Activated CD4-positive, alpha-beta T cell treated with anti-CD3 and anti-CD28 coated beads, Interleukin-10, Interleukin-2, amounts not matched to agents 100 ng/mL and 50 ng/mL, durations not matched to agents 16 hours and 8 hours (primary cell): ENCODE measurements at places on chromosomes 16 and 17.

DNA sequence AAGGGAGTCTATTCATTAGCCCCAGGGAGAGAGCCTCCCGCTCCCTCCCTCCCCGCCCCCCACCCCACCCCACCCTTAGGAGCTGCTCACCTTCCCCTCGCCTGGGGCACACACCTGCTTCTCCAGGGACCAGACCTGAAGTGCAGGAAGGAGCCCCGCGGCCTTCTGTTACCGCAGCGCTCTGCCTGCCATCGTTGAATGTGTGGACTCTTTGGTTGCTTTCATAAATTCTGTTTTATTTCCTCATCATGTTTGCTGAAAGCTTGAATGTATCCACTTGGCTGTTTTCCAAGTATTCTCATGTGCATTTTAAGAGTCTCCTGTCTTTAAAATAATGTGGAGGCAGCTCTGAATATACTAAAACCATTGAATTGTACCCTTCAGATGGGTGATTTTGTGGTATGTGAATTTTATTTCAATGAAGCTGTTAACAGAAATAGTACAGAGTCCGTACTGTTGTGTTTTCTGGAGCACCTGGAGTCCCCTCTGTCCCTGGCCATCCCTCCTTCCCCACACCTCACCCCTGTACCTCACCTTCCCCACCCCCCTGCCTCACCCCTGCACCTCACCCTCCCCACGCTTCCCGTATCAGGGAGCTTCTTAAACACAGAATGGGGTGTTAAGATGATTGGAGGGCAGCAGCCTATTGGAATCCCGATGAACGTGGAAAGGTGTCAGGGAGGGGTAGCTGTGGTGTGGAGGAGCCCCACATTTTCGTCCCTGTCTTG is 25.5 kb downstream of the RAB11FIP3 start:
- DNase-seq: no peak

- DNase-seq: no peak
Measured at GRCh38 chr16:69672315-69672997, 53.9 kb downstream of the NQO1 start.

GRCh38 chr16:2827374-2827791 is 2.7 kb upstream of the ZG16B start:
- no peak for DNase-seq

DNA sequence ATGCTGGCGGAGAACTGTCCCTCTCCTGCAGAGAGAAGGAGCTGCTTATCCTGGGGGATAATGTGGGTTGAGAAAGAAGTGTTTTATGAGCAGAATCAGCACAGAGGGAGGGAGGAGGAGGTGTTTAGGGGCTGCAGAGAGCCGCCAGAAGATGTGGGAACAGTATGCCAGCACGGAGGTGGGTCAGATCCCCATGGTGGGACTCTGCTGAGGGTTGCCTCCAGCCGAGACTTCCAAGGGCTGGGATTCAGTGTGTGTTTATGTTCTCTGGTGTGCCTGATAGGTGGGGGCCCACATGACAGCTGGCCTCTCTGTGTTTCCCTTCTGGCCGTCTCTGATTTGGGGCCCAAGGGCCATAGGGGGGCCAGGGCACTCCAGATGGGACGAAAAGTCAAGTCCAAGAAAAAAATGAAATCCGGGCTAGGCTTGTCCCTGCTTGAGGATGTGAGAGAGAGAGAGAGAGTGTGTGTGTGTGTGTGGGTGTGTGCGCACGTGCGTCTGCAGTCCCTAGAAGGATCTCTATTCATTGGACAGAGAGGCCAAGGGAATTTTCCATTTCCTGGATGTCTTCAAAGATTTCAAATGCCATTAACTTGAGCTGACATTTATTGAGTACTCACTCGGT is 21.6 kb downstream of the PRKCB start:
- DNase-seq: no peak

- DNase-seq: no peak
Measured at GRCh38 chr16:72604375-72604774, 432.4 kb upstream of the PMFBP1 start.

- DNase-seq: peak; percentile 48
Measured at GRCh38 chr16:2514333-2515179, 804 bp downstream of the ATP6V0C start.

- no peak for DNase-seq
Measured at GRCh38 chr16:81277541-81278080, 37.2 kb upstream of the GAN start.

- DNase-seq: no peak
Measured at GRCh38 chr17:57264776-57265175, 8.5 kb downstream of the MSI2 start.

- peak; percentile 85 for DNase-seq
Measured at GRCh38 chr17:35341411-35341992, 31.9 kb downstream of the SLFN11 start.

DNA sequence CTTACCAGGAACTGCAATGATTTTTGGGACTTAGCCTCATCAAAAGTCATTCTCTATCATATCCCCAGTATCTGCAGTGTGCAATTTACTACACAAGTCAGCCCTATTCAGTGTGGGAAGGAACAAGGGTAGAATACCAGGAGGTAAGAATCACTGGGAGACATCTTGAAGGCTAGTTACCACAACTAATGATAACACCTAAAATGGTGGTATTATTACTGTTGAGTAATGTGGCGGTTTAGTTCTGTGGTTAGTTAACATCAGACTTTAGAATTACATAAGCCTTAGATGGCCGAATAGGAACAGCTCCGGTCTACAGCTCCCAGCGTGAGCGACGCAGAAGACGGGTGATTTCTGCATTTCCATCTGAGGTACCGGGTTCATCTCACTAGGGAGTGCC is 567.9 kb upstream of the CDH11 start:
- no peak for DNase-seq

DNA sequence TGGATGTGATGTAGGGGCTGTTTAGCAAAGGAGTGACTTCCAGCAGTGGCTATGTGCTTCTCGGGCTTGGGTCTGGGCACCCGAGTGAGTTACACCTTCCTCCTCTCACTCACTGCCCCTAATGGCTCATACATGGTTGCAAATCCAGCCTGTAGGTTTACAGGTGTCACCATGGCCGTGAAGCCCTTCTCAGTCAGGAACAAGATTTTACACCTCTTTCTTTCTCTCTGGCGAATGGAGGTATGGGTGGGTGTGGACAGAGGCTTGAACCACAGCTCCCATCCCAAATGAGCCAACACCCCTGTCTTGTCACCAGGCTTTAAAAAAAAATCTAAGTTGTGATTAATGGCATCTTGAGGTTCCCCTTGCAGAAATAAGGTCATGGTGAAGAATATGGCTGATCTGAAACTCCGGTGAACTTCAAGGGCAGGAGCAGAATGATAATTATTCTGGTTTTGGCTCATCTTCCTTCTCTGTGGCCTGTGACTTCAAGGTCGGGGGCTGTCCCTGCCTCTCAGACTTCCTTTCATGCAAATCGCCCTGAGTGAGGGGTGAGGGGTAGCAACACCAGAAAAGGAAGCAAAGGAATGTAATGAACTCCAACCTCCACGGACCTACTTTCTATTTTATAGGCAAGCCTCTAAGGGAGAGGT is 331.2 kb downstream of the MAF start:
- DNase-seq: peak; percentile 95
